ENCODE measurements at places on chromosomes 11 and 22.

GRCh38 chr22:37431801-37432707 is 4.8 kb upstream of the ELFN2 start:
- peaks cover 10% of the 10 kb centered on the region for H3K4me1 ChIP-seq
- H3K4me3 ChIP-seq = no peak overlapping the region
- H3K27ac ChIP-seq = no peak overlapping the region
- no peaks in the 10 kb centered on the region for H3K36me3 ChIP-seq
- DNase-seq = no peak
- peaks cover 11% of the 10 kb centered on the region for H3K27me3 ChIP-seq

DNA sequence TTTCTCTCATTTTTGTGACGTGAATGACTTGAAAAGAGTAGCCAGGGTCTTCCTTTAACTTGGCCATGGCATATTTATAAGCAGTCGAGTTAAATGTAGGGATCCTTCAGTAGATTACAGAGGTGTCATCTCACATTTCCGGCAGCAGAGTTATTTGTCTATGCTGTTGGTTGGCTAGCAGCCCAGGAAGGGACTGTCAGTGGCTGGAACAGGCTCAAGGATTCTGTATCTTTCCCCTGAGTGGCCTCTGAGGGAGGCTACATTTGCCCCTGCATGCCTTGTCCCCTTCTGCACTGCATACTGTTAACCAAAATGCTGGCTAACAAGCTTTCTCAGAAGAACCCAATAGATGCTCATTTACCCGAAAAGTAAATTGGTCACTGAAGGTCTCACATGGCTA is 187.6 kb downstream of the PGR start:
- no peak overlapping the region for H3K4me3 ChIP-seq
- no peak for DNase-seq
- no peak overlapping the region for H3K27ac ChIP-seq
- H3K36me3 ChIP-seq = no peaks in the 10 kb centered on the region
- H3K4me1 ChIP-seq = peaks cover 6% of the 10 kb centered on the region

DNA sequence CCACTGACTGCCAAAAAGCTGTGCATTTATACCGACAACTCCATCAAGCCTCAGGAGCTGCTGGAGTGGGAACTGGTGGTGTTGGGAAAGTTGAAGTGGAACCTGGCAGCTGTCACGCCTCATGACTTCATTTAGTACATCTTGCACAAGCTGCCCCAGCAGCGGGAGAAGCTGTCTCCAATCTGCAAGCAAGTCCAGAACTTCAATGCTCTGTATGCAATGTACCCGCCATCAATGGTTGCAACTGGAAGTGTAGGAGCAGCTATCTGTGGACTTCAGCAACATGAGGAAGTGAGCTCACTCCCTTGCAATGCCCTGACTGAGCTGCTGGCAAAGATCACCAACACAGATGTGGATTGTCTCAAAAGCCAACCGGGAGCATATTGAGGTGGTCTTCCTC is at the start of gene SLC22A25:
Gene SLC22A25, minus strand, starts transcription at position 67 of the 400 bp plus-strand sequence. CDS start 13,947 bp downstream, outside the sequence.
- no peak for DNase-seq
- no peak within 1 kb of the TSS for H3K4me3 ChIP-seq
- H3K27ac ChIP-seq = no peak within 1 kb of the TSS
- no peaks in the 10 kb centered on the region for H3K27me3 ChIP-seq

- H3K27ac ChIP-seq = peak overlapping the region; percentile 33
- H3K27me3 ChIP-seq = no peaks in the 10 kb centered on the region
Observed at GRCh38 chr11:35318977-35319925, 100.1 kb downstream of the SLC1A2 start.

GRCh38 chr11:66072518-66072917 is 2.4 kb downstream of the PACS1 start:
- H3K27ac ChIP-seq = no peak overlapping the region
- H3K36me3 ChIP-seq = no peaks in the 10 kb centered on the region
- no peak for DNase-seq
- H3K4me3 ChIP-seq = no peak overlapping the region
- H3K4me1 ChIP-seq = peaks cover 42% of the 10 kb centered on the region

DNA sequence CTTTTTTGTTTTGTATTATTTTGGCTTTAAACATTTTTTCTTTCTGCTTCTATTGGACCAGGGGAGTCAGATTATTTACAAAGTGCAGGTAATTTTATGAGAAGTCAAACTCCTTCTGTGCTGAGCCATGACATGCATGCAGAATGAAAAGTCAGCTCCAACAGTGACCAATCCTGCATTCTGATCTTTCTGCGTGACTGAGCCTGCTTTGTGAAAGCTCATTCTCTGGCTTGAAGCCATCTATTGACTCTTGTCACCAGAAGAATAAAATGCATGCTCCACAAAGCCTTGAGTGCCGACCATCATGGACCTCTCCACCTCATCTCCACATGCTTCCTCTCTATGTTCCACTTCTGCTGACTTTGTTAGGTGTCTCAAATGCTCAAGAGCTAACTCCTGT is 50.2 kb downstream of the MIAT start:
- H3K4me1 ChIP-seq = no peaks in the 10 kb centered on the region
- H3K4me3 ChIP-seq = no peak overlapping the region
- H3K27me3 ChIP-seq = no peaks in the 10 kb centered on the region
- no peaks in the 10 kb centered on the region for H3K36me3 ChIP-seq
